ENCODE measurements at places on chromosomes 7 and 10. TPM values are rescaled to one million over a fixed set of nuclear protein-coding genes. Genes with fewer than 3 reads are reported as not detected.

DNA sequence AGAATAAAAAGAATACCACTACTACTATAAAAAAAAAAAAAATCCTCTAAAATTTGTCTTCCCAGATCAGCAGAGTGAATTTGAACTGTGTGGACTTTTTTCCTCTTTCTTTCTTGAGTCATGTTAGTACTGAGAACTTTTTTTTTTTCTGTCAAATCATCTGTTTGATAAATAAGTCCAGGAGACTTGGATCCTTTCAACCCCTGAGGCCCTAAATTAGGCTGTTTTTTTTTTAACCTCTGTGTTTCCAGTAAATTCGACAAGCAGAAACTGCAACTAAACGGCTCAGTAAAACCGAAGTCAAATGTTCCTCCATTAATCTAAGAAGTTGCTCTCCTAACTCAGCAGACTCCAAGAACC is 2.7 kb downstream of the MAP3K8 start:
- no peaks in the 10 kb centered on the region for H3K27me3 ChIP-seq
- H3K4me3 ChIP-seq: peak overlapping the region; percentile 100
- DNase-seq: no peak
- H3K27ac ChIP-seq: peak overlapping the region; percentile 91
- peaks cover 6% of the 10 kb centered on the region for H3K4me1 ChIP-seq

The RELN gene
- total RNA-seq: 0.21 TPM

- H3K27me3 ChIP-seq: no peaks in the 10 kb centered on the region
- no peak for DNase-seq
- no peaks in the 10 kb centered on the region for H3K36me3 ChIP-seq
- no peaks in the 10 kb centered on the region for H3K4me1 ChIP-seq
- no peak overlapping the region for H3K27ac ChIP-seq
Measured at GRCh38 chr10:19231034-19231433, 182.4 kb downstream of the MALRD1 start.

The SEMA3A gene
- 0.32 TPM for total RNA-seq

GRCh38 chr10:116237260-116237659 is 35.7 kb downstream of the GFRA1 start:
- no peaks in the 10 kb centered on the region for H3K36me3 ChIP-seq
- H3K27me3 ChIP-seq: no peaks in the 10 kb centered on the region
- no peak overlapping the region for H3K4me3 ChIP-seq
- DNase-seq: no peak
- H3K4me1 ChIP-seq: no peaks in the 10 kb centered on the region

GRCh38 chr10:3179174-3179573 is 6.6 kb upstream of the PITRM1 start:
- no peak overlapping the region for H3K27ac ChIP-seq
- peaks cover 3% of the 10 kb centered on the region for H3K27me3 ChIP-seq
- no peak overlapping the region for H3K4me3 ChIP-seq
- peaks cover 6% of the 10 kb centered on the region for H3K4me1 ChIP-seq
- no peaks in the 10 kb centered on the region for H3K36me3 ChIP-seq

DNA sequence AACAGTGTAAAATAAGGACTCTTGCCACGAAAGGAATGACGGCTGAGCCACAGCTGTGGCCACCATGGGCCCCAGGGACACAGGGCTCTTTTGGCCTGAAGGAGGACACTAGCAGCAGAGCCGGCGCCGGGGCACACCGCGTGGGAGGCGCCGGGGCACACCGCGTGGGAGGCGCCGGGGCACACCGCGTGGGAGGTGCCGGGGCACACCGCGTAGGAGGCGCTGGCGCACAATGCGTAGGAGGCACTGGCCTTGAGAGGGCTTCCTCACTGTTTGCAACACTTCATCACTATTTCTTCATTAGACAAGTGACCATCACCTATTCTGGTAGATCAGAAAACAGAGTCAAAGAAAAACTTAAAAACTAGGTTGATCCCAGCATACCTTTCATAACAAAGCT is 23.4 kb downstream of the ESYT2 start:
- no peaks in the 10 kb centered on the region for H3K27me3 ChIP-seq
- H3K27ac ChIP-seq: no peak overlapping the region
- no peak for DNase-seq
- H3K4me1 ChIP-seq: 0 out of 2 replicates have a peak, but pooled peaks cover 3% of the 10 kb centered on the region
- no peak overlapping the region for H3K4me3 ChIP-seq

The LIPN gene
- total RNA-seq: not detected

- peaks cover 9% of the 10 kb centered on the region for H3K4me1 ChIP-seq
- H3K27me3 ChIP-seq: no peaks in the 10 kb centered on the region
- H3K27ac ChIP-seq: peak overlapping the region; percentile 68
- DNase-seq: no peak
- H3K4me3 ChIP-seq: peak overlapping the region; percentile 50
- no peaks in the 10 kb centered on the region for H3K36me3 ChIP-seq
Measured at GRCh38 chr7:114928060-114928459, 6.2 kb downstream of the MDFIC start.

The EGFR gene
- 0.16 TPM for total RNA-seq

GRCh38 chr7:56062382-56062781 is 1.7 kb upstream of the SUMF2 start:
- no peaks in the 10 kb centered on the region for H3K27me3 ChIP-seq
- DNase-seq: no peak
- H3K36me3 ChIP-seq: peaks cover 21% of the 10 kb centered on the region

GRCh38 chr7:101269664-101270063 is 24.8 kb upstream of the FIS1 start:
- DNase-seq: no peak
- no peaks in the 10 kb centered on the region for H3K27me3 ChIP-seq
- H3K27ac ChIP-seq: no peak overlapping the region
- H3K4me3 ChIP-seq: no peak overlapping the region
- no peaks in the 10 kb centered on the region for H3K4me1 ChIP-seq

DNA sequence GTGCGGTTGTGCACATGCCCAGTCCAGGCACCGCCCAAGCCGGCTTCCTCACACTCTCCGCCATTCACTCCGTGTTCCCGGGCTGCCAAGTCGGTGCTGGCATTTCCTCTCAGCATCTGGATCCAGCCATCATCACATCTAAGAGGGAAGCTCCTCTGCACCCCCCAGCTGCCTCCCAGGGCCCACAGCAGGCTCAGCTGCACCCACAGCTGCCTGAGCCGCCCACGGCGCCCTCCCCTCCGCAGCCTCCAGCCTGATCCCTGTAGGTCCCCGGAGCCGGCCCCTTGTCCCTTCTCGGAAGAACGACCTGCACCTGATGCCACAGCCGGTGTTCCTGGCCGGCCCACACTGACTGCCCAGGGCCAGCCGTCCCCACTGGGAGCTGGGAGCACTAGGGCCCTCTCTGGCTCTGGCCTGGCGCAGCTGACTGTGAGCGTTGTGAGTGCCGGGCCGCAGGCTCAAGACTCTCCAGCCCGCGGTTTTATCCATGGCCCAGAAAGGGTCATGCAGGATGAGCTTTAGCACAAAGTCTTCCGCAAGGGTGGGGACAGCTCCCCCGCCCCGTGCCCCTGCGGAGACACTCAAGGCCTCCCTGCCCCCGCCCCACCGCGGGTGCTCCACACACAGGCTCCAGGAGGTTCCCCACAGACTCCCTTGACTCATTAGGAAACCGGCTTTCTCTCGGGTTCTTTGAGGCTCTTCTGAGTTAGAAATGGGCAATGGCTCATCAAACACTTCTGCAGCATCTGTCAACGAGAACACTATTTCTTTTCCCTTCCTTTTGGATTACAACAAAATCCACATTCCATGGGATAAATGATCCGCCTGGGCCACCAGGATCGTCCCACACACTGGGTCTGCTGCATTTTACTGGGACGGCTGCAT is 31.2 kb downstream of the CFAP46 start:
- DNase-seq: no peak
- no peaks in the 10 kb centered on the region for H3K4me1 ChIP-seq
- H3K36me3 ChIP-seq: no peaks in the 10 kb centered on the region
- no peak overlapping the region for H3K27ac ChIP-seq
- no peak overlapping the region for H3K4me3 ChIP-seq

DNA sequence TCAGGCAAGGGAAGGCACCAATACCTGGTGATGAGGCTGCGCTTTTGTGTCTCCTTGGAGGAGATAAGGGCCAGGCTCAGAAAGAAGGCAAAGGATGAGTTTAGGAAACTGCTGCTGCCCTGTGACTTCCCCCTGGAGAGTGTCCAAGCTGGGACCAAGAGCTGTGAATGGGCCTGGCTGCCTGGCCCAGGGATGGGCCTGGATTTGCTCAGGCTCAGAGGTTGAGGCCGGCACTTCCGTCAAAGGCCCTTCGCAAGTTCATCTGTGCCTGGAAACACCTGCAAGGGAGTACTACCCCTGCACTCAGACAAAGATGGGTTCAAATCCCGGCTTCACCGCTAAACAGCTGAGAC is 50.5 kb upstream of the NANOS1 start:
- no peak for DNase-seq
- no peak overlapping the region for H3K27ac ChIP-seq
- no peaks in the 10 kb centered on the region for H3K36me3 ChIP-seq
- H3K4me3 ChIP-seq: no peak overlapping the region
- no peaks in the 10 kb centered on the region for H3K27me3 ChIP-seq
- peaks cover 5% of the 10 kb centered on the region for H3K4me1 ChIP-seq

DNA sequence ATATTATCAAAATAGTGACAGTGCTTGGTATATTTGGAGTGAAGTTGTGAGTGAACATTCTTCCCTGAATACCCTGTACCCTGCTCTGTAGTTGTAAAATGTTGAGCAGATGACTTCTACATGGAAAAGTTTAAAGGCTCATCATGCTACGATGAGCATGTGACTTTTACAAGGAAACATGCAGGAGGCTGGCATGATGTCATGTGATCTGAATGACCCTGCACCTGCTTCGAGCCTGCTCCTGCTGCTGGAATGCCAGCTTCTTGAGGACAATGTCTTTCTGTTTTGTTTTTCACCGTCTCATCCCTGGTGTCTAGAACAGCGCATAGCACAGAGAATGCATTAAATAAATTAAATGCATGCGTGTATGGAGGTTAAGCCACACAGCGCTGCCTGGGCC is 5.4 kb upstream of the INPP5A start:
- no peak overlapping the region for H3K4me3 ChIP-seq
- H3K36me3 ChIP-seq: no peaks in the 10 kb centered on the region
- no peak for DNase-seq
- no peaks in the 10 kb centered on the region for H3K27me3 ChIP-seq
- no peak overlapping the region for H3K27ac ChIP-seq

DNA sequence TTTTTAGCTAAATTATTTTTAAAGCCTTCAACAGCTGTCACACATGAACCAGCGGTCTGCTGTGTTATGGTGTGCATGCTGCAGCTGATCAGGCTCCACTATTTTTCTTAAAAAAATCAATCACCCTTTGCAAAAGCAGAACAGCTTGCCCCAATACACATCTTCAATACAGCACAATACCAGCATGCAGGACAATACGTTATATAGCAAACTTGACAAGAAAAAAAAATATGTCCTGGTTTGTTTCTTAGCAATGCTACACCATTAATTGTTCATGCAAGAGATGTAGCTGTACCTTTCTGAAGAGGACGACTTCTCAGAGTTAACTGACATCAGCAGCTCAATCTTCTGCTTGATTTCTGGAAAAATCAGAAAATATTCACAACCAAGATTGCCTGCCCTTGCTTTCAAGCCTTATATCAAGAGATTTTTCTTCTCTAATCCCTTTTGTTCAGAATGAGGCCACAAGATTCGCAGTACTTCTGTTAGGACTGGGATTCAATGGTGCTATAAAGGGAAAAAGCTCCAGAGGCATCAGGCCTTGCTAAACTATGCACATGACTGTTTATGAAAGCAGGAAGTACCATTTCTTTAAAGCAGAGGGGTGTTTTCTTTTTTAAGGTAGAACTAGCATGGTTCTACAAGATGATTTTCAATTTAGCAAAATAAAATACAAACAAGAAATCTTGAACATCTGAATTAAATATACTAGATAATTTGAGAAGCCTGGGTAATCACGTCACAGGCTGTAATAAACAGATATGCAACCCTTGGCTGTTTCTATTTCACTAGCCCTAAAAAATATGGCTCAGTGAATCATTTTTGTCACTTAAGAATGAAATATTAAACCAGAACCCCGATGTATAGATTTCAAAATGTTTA is 120.0 kb downstream of the SRPK2 start:
- H3K27ac ChIP-seq: peak overlapping the region; percentile 79
- H3K27me3 ChIP-seq: no peaks in the 10 kb centered on the region
- DNase-seq: no peak
- H3K4me3 ChIP-seq: peak overlapping the region; percentile 66
- H3K36me3 ChIP-seq: no peaks in the 10 kb centered on the region

The FAM221A gene
- total RNA-seq: 7.3 TPM

- DNase-seq: no peak
- no peak overlapping the region for H3K27ac ChIP-seq
- H3K4me1 ChIP-seq: no peaks in the 10 kb centered on the region
- H3K27me3 ChIP-seq: no peaks in the 10 kb centered on the region
- no peak overlapping the region for H3K4me3 ChIP-seq
Measured at GRCh38 chr10:104576611-104577010, 64.5 kb upstream of the SORCS3 start.

DNA sequence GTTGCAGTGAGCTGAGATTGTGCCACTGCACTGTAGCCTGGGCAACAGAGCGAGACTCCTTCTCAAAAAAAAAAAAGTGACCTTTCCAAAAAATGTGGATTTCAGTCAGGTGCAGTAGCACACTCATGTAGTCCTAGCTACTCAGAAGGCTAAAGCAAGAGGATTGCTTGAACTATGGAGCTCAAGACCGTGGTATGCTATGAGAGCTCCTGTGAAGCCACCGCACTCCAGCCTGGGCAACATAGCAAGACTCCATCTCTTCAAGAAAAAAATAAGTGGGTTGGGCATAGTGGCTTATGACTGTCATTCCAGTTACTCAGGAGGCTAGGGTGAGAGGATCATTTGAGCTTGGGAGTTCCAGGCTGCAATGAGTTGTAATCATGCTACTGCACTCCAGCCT is 51.1 kb downstream of the TET1 start:
- no peaks in the 10 kb centered on the region for H3K27me3 ChIP-seq
- H3K4me3 ChIP-seq: no peak overlapping the region
- no peak for DNase-seq
- no peaks in the 10 kb centered on the region for H3K36me3 ChIP-seq

The TTYH3 gene
- total RNA-seq: 71.4 TPM

The PLEKHS1 gene
- not detected for total RNA-seq

GRCh38 chr7:531777-532176 is 12.1 kb upstream of the PDGFA start:
- DNase-seq: no peak
- no peak overlapping the region for H3K4me3 ChIP-seq
- no peaks in the 10 kb centered on the region for H3K27me3 ChIP-seq
- H3K4me1 ChIP-seq: peaks cover 8% of the 10 kb centered on the region

GRCh38 chr7:35565927-35566326 is 129.0 kb downstream of the HERPUD2 start:
- H3K4me3 ChIP-seq: no peak overlapping the region
- no peaks in the 10 kb centered on the region for H3K4me1 ChIP-seq
- H3K27me3 ChIP-seq: no peaks in the 10 kb centered on the region
- no peak overlapping the region for H3K27ac ChIP-seq

DNA sequence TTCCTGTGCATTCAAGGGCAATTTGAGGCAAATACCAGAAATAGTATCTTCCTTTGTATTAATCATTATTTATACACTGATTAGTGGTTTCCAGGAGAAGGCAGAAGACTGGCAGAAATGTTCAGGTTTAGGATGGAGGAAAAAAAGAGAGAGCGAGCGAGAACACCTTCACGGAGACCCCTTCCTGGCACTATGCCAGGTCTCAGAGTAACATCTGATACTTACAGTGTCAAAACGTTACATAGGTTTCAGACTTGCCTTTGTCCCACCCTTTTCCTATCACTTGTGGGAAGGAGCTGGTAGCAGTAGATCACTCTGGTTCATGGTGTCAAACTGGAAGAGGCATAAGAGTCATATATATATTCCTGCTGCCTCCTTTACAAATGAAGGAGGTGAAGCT is 652 bp downstream of the OR2A12 start:
- H3K27ac ChIP-seq: no peak overlapping the region
- H3K4me3 ChIP-seq: no peak overlapping the region
- no peaks in the 10 kb centered on the region for H3K27me3 ChIP-seq
- no peaks in the 10 kb centered on the region for H3K36me3 ChIP-seq
